IPS-NIHi11 (cell line): ENCODE measurements at places on chromosomes 16 and 17.
A peak's percentile ranks its signal among the peaks of the same experiment; 100 is the strongest.

GRCh38 chr17:42159796-42160530 is 5.2 kb upstream of the RAB5C start:
- no peak for DNase-seq

- DNase-seq: no peak
Observed at GRCh38 chr16:22194707-22195444, 11.2 kb upstream of the EEF2K start.

DNA sequence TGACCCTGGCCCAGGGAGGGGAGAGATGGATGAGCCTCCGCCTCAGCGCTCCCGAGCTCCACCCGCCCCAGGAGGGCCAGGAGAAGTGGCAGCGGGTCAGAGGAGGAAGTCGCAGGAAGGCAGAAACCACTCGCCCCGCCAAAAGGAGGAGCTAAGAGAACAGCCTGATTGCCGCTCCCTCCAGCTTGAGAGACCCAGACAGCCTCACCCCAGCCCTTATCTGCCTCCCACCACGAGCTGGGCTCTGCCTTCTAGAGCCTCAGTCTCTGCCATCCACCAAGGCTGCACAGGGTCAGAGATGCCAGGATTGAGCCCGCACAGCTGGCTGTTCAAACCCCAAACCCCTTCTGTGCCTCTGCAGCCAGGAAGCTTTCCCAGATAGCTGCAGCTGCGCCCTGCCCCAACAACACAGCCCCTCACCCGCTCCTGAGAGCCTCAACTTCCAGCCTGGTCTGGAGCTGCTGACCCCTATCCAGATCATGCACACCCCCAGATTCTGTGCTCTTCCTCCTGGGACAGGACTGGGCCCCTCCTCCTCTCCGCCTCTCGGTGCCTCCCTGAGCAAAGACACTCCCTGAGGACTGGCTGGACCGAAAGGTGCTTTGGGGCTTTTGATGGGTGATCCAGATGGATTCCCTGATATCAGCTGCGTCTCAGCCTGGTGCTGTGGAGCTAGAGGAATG is 1.0 kb upstream of the ATP2A3 start:
- peak; percentile 86 for DNase-seq

DNA sequence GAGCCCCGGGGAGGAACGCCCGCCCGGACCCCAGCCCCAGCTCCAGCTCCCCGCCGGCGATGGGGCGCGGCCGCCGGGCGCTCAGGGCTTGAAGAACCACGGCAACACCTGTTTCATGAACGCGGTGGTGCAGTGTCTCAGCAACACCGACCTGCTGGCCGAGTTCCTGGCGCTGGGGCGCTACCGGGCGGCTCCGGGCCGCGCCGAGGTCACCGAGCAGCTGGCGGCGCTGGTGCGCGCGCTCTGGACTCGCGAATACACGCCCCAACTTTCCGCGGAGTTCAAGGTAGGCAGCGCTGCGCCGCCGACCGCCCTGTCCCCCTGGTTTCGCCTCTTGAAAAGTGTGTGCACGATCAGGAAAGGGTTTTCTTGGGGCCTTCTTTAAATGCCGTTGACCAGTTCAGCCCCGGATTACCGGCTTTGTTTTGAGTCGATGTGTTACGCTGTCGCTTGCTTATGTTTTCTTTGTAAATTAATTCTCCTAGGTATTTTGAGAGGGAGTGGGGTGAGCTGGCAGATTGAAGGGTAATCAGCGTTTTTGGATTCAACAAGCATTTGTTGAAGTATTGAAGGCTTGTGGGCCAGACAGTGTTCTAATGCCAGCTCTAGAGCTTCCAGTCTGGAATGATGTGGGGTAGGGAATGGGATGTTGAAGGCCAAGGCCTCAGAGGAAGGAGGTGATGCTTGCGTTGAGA is 681 bp downstream of the USP43 start:
- DNase-seq: peak; percentile 74

DNA sequence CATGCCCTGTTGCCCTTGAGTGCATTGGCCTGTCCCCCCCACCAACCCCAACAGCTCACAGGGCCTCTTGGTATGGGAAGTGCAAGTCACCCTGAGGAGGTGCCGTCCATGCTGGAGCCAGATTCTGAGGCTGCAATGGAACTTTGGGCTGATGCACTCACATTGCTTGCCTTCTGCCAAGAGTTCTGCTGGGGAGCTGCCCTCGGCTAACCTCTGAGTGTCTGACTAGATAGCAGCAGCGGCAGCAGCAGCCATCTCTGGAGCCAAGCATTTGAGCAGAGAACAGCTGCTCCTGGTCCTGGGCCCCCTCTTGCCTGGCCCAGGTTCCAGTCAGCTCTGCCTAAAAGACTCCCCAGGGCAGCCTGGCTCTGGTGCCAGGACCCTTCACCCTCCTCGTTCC is 61.5 kb downstream of the GNAO1 start:
- DNase-seq: no peak

DNA sequence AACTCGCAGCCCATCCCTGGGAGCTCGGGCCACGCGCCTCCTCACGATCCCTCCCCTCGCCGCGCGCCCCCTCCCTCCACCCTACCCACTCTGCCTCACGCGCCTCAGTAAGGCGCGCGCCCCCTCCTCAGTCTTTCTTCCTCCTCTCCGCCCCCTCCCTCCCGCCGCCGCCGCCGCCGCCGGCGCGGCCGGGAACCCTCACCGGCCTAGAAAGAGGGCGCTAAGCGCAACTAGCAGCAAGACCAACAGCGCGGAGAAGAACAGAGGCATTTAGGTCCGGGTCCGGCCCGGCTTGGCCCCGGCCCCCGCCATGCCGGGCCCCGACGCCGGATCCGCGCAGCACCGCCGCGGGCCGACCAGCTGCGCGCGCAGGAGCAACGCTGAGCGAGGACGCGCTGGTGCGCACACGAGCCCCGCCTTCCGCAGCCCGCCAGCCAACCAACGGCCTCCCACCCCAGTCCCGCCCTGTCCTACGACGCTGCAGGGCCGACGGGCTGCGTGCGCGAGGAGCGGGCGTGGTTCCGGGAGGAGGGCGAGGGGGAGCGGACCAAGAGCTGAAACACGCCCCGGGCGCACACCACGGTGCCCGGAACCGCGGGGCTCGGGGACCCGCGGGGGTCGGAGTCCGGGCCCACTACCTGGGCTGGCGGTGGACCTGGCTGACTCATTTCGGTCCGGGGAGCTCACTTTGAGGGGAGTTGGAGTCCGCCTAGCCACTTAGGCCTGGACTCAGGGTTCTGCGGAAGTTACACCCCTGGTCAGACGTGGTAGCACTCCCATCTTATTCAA is at the start of gene BLTP2:
BLTP2 (minus strand) TSS at position 372 of the 789 bp plus-strand sequence; CDS start at position 270, 102 bp downstream.
- DNase-seq: peak; percentile 99

DNA sequence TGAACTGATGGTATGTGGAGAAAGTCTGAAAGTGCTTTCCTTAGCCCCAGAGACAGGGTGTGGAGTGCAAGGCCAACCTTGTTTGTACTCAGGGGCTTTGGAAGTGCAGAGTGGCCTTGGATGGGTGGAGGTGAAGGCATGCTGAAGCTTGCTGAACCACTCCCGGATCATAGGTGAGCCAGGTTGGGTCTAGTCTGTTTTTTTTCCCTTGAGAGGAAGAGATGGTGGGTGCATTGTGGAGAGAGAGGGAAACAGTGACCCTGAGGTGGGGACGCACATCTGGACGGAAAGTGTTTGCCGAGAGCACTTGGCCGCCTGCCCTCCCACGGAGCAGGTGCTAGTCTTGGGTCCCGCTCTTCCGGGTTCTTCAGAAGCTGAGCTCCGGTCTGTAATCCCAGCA is 12.5 kb downstream of the ABAT start:
- DNase-seq: no peak

GRCh38 chr16:77745972-77746371 is 23.7 kb downstream of the NUDT7 start:
- DNase-seq: no peak

DNA sequence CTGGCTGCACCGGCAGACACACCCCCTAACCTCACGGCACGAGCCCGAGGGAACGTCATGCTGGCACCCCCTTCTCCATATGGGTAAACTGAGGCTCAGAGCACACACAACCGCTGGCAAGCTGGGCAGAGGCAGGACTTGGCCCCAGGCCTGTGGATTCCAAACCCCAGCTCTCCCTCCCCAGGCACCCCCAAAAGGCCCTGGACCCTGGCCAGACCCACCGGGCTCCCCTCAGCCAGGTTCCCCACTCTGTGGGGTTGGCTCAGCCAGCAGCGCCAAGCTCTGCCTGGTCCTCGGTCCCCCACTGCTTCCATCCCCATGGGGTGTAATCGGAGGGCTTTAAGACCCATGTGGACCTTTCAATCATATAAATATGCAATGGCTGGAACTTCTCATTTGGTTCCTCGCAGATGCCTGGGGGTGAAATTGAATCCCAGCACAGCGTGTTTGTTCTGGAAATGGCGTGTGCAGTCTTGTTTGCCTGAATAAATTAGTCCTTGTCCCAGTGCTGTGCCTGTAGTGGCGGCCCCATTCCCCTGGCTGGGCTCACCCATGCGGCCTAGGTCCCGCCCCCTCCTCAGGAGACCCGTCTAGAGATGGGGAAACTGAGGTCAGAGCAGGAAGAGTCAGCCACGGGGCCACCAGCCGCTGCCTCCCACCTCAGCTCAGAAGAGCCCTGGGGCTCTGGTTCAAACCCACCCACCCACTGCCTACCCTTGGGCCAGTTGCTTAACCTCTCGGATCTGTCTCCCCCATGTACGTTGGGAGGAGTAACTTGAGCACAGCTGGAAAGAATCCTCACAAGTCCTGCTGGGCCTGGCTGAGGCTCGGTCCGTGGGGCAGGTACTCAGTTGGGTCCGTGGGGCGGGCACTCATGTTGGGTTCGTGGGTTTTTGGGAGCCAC is 57.3 kb downstream of the ZFPM1 start:
- no peak for DNase-seq

DNA sequence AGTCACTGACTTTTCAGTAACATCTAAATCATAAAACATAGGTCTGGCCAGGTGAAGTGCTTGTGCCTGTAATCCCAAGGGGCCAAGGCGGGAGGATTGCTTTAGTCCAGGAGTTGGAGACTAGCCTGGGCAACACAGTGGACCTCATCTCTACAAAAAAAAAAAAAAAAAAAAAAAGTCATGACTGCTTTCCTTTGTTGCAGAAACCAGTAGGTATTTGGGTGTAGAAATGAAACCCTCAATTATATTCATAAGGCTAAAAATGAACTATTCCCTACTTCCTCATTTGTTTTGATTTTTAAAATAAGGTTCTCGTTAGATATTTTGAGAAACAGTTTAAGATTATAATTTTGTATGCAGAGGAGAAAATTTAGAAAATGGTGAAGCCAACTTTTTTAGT is 26.0 kb downstream of the PITPNC1 start:
- DNase-seq: no peak

- DNase-seq: no peak
Observed at GRCh38 chr17:36612323-36612722, 10.9 kb downstream of the MRM1 start.

DNA sequence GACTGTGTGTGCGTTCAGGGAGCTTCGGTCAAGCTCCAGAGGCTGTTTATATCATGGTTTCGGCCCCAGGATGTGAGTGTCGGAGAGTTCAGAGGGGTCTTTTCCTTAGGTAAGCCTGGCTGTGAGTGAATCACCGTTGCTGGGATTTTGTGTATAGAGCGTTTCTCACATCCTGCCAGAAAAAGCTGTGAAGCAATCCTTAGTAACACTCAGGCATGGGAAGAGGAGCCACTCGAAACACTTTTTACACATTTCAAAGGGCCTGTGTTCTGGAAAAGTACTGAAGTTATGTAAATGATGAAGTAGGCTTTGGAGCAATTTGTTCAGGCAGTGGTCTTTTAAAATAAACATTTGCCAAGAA is 662 bp downstream of the PGS1 start:
- no peak for DNase-seq

- DNase-seq: no peak
Observed at GRCh38 chr17:48155889-48156611, 48.5 kb downstream of the SNX11 start.

DNA sequence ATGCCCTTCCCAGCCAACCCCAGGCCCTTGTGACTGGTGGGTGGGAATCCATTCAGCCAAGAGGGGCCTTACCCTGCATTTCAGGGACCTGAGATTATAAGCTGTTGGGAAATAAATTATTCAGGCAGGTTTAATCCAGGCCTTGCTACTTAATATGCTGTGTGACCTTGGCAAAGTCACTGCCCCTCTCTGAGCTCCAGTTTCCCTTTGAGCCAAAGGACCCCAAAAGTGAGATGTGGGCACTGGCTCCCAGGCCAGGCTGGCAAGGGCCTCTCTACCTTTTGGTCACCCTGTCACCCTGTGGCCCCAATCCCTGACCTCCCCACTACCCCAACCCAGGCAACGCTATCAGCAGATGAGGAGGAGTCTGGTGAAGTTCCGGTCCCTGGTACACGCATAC is 33.9 kb downstream of the MYO15A start:
- DNase-seq: no peak
